Activated B cell treated with CpG ODN at 0.5 μM for 24 hours (primary cell): ENCODE measurements at places on chromosomes 16 and 17.

DNA sequence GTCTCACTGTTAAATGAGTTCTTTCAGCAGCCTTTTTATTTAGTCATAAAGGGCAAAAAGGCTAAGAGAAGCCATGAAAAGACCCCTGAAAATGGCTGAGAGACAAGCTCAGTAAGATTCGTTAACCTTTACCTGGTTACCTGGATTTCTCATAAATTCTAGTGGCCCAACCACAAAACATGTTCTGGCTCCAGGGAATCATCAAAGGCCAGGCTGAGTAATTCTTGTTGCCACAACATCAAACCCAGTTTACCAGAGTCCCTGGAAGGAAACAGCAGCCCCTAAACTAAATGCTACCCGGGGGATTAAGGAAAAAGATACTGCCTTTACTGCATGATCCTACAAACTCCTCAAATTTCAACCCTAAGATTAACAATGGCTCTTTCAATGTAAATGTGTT lies 15.8 kb downstream of the CYTH1 start:
- DNase-seq = no peak

DNA sequence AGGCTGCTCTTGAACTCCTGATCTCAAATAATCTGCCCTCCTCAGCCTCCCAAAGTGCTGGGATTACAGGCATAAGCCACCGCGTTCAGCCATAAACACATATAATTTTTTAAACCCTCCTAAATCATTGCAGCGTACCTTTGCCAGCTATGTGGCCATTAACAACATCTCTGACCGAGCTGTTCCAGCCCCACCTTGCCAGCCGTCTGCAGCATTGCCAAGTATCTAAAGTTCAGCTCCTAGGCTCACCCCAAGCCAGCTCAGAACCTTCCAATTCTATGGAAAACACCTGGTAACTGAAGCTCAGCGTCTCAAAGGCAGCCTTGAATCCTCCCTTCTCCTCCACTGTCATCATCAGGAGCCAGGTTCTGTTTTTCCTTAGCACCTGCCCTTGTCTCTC lies 5.1 kb upstream of the MEIOB start:
- DNase-seq = no peak

DNA sequence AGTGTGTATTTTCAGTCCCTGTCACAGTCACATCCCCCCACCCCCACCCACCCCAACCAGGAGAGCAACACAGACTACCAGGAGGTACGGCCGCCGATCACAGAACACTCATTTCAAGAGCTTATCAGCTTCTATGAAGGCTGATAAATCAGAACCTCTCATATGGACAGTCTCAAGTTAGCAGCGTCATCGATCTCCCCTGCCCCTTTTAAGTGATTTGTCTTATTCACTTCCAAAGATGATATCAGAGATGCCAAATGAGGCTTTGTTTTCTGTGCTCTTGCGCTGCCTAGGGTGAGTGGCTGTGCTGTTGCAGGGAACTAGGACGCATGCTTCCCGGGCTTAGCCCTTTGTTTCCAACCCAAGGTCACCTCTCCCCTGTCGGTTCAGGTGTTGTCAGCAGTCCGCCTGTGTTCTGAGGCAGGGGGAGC lies 26.8 kb upstream of the PMFBP1 start:
- no peak for DNase-seq

GRCh38 chr17:35294756-35295155 lies 51.9 kb downstream of the SLFN5 start:
- DNase-seq = no peak

DNA sequence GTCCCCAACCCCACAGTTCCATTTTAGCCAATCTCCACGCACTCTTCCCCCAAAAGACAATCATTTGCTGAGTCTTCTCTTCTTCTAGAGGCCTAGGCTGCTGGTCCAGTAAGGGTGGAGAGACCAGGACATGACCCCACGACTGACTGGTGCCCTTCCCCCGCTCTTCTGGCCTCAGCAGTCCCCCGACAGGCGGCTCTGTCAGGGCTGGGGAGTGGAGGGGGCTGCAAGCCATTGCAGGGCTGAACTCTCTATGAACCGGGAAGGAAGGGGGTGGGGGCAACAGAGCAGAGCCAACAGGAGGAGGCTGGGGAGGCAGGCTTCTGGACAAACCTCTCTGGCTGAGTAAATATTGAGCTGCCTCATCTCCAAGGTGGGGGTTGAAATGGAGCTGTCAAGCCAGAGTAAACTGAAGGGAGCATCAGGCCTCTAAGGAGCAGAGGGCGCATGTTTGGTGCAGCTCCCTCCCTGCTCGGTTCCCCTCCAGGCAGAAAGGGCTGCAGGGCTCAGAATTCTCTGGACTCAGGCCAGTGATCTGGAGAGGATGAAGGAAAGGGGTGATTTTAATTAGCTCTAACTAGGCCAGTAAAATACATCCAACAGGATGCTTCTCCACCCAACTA lies 8.7 kb downstream of the HOXB1 start:
- DNase-seq = no peak

DNA sequence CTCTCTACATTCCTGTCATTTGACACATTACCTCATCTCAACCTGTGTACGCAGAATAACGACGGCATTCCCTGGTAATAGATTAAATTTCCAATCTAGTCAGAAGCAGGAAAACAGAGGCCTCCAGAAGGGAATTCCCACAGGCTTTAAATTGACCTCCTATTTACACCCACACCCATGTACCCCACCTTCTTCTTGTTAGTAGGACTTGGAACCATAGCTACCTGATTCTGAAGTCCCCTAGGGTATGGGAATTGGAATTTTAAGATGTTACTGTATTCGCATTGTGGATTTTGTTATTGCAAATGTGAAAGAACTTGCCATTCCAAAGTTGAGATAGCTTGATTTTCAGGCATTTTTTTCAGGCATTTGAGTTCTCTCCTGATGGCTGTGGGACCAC lies 377.5 kb upstream of the DYNLRB2 start:
- DNase-seq = no peak

DNA sequence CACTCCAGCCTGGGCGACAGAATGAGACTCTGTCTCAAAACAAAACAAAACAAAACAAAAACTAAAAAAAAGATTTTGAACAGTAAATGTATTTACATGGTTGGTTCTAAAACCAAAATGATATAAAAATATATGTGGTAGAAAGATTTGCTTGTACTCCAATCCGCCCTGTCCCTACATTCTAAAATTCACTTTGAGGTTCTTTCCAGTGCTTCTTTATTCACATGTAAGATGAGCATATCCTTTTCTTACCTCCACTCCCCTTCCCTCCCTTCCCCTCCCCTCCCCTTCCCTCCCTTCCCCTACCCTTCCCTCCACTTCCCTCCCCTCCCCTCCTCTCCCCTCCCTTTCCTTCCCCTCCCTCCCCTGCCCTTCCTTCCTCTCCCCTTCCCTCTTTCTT lies 34.4 kb downstream of the RAP1GAP2 start:
- DNase-seq = no peak
